ENCODE measurements at places on chromosomes 4 and X.

- no peak for DNase-seq
Measured at GRCh38 chr4:111842336-111842735, 302.9 kb upstream of the FAM241A start.

- no peak for DNase-seq
Measured at GRCh38 chrX:43581167-43581566, 74.9 kb upstream of the MAOA start.

DNA sequence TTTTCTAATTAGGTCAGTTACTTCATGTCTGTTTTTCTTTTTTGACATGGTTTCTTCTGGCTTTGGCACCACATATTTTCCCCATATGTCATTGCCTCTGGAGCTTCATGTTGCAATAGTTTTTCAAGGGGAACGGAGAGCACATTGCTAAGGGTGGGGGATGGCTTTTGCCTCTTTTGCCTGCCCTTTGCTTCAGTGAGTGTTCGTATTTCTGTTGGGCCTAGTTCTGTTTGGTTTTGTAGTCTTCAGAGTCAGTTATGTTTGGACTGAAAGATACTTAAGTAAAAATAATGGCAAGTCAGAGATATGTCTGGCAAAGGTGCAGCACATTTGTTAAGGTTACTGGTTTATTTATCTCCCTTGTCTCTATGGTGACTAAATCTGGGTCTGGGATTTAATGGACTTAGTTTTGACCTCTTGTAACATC lies 29.1 kb downstream of the FHL1 start:
- DNase-seq: no peak

GRCh38 chrX:130321550-130321949 lies 18.2 kb upstream of the SLC25A14 start:
- DNase-seq: no peak

- DNase-seq: no peak
Measured at GRCh38 chr4:184444215-184444952, 30.0 kb downstream of the IRF2 start.

DNA sequence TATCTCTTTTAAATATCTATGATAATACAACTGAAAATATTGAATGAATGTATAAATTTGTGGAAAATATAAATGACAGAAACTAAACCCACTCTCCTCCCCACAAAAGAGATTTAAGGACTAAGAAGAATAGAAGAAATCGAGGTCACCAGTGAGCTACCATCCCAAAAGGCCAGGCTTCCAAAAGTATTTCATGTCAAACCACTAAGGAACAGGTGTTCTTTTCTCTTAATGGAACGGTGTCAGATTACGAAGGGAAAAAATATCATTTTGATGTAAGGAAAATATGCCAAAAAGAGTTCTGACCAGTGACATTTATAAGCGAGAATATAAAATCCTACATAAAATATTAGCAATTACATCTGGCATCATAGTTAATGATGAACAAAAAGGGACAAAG lies 13.6 kb upstream of the TCEAL4 start:
- no peak for DNase-seq

DNA sequence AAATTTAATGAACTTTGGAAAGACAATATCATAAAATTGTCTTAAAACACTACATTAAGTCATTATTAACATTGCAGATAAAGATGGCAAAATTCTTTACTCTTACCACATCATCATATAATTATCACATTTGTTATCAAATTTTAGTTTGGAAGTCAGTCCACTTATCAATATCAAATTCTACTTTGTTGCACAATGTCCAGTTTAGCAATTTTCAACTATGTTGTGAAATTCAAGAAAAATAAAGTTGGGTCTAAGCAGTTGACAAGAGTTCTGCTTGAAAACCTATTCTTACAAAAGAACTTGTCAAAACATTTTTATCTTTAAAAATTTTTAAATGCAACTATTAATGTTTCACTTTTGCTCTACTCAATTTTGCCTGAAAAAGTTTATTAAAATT lies 44.7 kb upstream of the TET2 start:
- DNase-seq: no peak

DNA sequence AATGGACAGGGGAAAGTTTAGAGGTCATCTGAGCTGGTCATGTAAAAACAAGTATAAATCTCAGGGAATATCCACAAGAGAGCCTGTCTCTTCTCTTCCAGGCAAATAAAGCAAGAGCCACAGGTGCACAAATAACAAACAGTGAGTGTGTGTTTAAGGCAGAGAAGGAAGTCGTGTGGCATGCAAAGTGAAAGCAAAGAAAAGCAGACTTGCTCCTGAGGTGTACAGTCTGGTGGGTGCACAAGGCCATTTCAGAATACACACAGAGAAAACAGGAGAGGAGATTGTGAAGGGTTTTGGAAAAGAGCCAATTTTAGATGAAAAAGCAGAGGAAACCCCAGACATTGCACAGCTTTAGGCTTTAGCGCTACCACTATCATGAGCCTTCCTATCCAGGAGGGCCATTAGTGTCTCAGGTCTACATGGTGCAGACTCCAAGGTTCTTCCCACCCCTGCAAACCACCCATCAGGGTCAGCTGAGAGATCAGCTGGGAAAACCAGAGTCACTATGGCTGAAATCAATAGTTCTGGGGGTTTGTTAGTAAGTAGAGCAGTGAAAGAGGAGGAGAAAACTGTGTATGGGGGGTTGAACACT lies 355.8 kb downstream of the KLHL4 start:
- no peak for DNase-seq

DNA sequence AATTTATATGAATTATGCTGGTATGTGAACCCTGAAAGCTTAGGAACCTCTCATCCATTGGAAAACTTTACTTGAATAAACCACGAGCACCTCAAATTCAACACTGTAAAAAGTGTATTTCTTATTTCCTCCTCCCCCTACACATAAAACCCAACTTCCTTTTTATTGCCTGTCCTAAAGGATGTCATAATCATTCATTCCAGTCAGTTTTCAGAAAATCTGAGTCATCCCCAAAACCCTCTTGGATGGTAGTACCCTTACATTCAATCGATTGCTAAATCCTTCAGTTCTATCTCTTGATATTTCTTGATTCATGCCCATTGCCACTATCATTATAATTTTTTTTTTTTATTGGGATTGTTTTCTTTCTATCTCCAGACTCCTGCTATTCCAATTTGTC lies 91.1 kb upstream of the ATP8A1 start:
- no peak for DNase-seq

- peak; percentile 12 for DNase-seq
Measured at GRCh38 chr4:101232074-101232776, 115.1 kb downstream of the PPP3CA start.

GRCh38 chrX:129744861-129745321 lies 6.1 kb downstream of the XPNPEP2 start:
- no peak for DNase-seq

DNA sequence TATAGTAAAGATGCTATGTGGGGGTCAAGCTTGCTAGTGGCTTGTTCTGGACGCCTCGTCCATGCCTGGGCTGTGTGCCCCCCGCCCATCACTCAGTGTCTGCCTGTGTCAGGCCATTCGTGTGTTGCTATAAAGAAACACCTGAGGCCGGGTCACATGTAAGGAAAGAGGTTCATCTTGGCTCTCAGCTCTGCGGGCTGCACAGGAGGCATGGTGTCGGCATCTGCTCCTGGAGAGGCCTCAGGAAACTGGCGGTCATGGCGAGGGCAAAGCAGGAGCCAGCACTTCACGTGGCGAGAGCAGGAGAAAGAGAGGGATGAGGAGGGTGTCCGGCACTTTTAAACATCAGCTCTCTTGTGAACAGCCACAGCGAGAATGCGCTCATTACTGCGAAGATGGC lies 25.2 kb downstream of the PIGG start:
- DNase-seq: no peak

DNA sequence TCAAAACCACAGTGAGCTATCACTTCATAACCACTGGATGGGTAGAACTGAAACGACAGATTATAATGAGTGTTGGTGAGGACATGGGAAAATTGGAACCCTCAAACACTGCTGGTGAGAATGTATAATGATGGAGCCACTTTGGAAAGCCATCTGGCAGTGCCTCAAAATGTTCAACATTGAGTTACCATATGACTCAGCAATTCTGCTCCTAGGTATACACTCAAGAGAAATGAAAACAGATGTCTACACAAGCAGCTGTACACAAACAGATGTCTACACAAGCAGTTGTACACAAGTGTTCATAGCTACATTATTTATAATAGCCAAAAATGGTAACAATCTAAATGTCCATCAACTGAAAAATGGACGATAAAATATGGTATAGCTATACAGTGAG lies 143.9 kb downstream of the PDGFRA start:
- DNase-seq: no peak

DNA sequence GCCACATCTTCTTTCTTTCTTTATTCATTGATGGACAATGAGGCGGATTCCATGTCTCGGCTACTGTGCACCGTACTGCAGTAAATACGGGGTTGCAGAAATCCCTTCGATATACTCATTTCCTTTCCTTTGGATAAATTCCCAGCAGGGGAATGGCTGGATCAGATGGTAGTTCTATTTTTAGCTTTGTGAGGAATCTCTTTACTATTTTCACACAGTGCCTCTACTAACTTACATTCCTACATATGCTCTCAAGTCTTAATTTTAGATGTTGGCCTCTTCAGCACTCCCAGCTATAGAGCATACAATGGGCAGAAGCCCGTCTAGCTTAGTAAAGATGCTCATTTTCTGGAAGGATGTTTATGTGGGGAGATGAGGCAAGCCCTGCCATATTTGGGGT lies 317.4 kb downstream of the ASMT start:
- DNase-seq: no peak

GRCh38 chrX:45502396-45502795 lies 301.7 kb upstream of the DIPK2B start:
- no peak for DNase-seq

DNA sequence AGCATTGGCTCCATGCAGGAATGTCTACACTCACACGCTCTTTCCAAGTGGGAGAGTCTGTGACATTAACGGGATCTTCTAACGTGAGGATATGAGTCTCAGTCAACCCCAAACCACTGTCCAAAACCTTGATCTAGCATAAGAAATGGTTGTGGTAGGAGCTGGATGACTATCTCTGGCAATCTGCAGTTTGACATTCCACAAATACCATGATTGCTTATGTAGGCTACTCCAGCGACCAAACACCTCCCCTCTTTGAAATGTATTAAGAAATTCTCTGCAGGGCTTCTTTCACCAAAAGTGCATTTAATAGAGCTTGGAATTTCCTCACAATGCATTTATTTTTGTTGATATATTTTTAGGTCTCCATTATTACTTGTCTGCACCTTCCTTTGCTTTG lies 14.1 kb upstream of the STX18 start:
- no peak for DNase-seq

DNA sequence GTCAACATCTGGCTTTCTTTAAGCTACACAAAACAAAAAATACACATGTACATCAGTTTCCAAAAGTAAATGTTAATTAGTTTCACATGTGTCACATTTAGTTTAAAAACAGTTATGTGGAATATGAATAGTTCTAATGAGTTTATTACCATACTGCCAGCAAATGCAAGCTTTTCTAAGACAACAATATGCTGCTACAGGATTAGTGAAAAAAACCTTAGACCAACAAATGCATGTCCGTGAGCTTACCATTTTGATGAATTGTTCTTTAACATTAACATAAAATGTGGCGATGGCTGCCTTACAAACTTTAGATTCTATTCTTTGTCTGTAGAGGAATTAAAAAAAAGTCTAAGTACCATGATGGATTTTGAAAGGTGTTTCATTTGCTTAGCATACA lies 31.8 kb downstream of the CENPU start:
- DNase-seq: no peak

DNA sequence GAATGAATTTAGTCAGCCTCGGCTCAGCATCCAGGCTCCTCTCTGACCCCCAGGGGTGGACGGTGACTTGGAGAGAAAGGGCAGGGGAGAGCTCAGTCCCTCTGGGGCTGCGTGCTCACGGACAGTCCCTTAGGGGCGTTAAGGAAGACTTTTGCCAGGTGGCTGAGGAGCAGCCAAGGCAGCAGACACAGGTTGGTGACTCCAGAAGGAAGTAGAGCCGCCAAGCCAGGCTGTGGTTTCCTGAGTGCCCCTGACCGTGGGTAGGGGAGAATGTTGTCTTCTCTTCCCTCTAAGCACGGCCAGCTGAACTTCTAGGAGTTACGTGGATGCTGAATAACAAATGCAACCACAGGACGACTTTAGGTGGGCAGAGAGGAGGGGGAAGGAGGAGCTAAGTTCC lies 91.0 kb upstream of the MTM1 start:
- DNase-seq: no peak

GRCh38 chrX:106612393-106612763 lies 600 bp downstream of the RADX start:
- DNase-seq: no peak

DNA sequence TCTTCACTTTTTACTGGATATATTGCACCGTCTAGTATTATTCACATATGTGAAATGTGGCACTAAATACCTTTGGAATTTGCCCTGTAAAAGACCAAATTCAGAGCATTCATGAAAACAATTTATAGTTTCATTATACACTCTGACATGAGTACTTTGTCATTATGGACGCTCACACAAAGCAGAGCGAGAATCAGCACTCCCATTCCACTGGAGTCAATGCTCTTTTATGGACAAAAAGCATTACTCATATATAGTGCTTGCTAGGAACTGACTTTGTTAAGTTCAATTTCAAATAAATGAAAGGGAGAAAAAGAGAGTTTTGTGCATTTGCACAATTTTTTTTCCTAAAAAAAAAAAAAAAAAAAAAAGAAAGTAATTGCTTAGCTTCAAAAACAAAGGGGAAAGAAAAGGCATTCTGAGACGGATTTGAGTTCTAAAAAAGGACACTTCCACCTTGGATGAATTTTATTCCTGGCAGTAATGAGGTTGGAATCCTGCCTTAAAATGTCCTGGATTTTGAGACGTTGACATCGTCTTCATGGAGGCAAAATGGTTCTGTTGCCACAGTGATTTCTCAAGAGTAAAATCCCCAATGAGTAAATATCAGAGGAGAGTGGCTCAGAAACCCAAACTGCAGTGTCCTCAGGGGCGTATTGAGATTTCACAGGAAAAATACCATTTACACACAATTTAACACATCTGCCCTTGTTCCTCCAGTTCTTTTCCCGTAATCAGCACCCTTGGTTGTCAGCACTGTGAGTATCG lies 34.8 kb downstream of the CCDC149 start:
- DNase-seq: no peak
